Stimulated activated CD8-positive, alpha-beta memory T cell treated with anti-CD3 and anti-CD28 coated beads, Interleukin-4, amount 100 ng/mL, for 24 hours (primary cell): ENCODE measurements at places on chromosomes 2 and 18.
A peak's percentile ranks its signal among the peaks of the same experiment; 100 is the strongest.

- DNase-seq = no peak
These were observed 11.3 kb downstream of the VRK2 start for GRCh38 chr2:58057707-58058530.

- no peak for DNase-seq
These were observed 162.3 kb downstream of the HAUS1 start for GRCh38 chr18:46266473-46266872.

GRCh38 chr18:78685250-78685979 is 294.2 kb upstream of the SALL3 start:
- DNase-seq = no peak

DNA sequence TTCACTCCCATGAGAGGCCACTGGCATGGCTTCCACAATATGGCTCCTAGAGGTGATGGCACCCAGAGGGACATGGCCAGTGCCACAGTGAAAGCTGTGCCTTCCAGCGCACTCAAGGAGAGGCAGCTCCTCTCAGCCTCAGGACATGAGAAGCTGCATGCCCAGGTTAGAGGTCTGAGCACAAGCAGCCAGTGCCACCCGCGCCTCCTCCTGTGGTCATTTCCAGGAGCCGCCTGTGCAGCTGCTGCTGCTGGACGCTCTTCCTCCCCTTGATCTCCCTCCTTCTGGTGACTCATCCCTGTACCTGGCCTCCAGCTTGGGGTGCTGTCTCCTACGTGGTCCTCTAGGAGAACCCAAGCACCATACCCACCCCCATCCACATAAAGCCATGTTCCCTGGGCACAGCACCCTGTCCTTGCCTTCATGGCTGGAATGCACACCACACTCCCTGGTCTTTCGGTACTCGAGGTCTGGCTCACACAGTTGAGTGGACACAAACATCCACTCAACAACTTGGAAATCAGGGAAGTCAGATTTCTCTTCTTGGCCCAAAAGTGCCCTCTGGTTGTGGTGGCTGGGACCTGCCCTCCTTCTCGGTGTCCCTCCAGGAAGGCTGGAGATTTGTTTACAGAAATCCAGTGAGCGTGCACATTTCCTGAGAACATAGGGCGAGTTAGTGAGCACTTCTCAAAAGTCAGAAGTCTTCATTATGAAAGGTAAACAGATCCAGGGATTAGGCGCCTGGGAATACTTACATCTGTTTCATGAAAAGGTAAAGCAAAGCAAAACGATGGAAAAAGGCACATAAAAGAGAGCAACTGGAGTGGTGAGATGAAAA is 96.7 kb downstream of the EIPR1 start:
- DNase-seq = no peak

DNA sequence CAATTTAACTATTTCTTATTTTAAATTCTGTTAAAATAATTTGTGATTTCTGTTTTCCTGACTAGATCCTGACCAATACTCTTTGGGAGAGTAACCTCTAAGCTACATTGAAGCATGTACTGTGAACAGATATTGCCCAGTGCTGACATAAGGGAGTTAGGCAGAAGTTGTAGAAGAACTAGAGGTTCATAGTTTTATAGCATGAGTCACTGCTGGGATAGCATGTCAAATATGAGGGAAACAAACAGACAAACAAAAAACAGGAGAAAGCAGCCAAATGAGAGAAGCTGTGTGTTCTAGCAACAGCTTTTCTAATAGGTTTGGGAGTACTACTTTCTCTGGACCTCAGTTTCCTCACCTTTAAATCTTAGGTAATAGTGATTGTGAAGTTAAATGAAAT is 72.4 kb downstream of the CERS6 start:
- no peak for DNase-seq

- no peak for DNase-seq
These were observed 94.8 kb upstream of the ZNF236 start for GRCh38 chr18:76727589-76727988.

DNA sequence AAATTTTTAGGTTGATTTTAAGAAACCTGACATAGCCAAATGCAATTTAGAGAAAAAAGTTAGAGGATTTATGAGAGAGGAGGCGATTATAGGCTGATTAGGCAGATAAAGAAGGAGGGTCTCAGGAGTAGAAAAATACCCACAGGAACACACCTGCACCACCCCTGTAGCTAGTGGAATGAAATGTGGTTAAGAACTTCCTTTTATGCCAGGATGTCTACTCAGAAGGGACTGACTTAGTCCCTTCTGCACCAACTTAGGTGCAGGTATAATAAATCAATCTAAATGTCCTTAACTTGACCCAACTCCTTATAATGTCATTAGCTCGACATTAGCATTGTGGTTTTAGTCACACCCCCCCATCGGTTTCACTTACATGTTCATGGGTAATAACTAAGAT is 1274.5 kb upstream of the TMEFF2 start:
- no peak for DNase-seq

- no peak for DNase-seq
These were observed 1546.3 kb downstream of the LRP1B start for GRCh38 chr2:140584471-140584870.

GRCh38 chr2:205556357-205556756 is 125.9 kb upstream of the NRP2 start:
- DNase-seq = no peak

- DNase-seq = no peak
These were observed 48.5 kb downstream of the WDR33 start for GRCh38 chr2:127762441-127762840.

DNA sequence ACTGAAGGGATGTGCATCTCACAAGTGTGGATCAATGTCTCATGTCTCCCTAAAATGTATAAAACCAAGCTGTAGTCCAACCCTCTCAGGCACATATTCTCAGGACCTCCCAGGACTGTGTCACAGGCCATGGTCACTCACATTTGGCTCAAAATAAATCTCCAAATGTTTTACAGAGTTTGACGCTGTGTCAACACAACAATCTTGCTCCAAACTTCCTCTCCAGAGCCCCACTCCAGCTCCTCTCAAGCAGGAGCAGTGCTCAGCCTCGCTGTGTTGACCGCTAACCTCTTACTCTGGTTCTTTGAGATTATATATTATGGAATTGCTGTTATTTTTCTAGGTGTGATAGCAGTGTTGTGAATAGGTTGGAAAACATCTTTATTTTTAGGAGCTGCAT is 56.2 kb downstream of the CYP27C1 start:
- no peak for DNase-seq

GRCh38 chr2:133657591-133657990 is 89.3 kb upstream of the NCKAP5 start:
- no peak for DNase-seq

DNA sequence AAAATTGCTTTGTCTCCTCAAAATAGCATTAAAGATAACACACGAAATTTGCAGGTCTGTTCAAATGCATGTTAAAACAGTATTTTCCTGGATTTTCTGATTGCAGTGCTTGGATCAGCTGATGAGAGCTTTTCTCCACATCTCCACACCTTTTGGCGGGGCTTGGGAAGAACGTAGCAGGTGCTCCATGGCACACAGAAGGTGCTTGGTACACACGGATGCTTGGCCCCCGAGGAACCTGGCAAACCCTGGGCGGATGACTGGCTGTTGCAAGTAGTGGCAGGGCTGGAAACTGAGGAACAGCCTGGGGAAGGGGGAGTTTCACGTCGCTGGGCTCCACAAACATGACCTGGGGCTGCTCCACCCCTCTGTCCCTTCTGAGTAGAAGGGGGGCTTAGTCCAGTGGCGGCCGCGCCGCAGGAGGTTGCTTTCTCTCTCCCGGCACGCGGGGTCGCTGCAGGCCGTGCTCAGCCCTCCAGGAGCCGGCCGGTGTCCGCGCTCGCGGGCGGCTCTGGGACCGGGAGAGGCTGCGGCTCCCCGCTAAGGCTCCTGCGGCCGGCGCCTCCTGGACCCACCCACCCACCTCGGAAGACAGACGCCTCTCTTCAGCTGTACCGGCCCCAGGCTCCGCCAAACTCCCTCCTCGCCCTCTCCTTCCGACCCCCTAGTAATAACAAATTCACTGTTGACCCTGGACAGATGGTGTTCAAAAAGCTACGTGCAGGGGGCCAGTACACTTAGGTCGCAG is 69.3 kb downstream of the MARCO start:
- DNase-seq = no peak

DNA sequence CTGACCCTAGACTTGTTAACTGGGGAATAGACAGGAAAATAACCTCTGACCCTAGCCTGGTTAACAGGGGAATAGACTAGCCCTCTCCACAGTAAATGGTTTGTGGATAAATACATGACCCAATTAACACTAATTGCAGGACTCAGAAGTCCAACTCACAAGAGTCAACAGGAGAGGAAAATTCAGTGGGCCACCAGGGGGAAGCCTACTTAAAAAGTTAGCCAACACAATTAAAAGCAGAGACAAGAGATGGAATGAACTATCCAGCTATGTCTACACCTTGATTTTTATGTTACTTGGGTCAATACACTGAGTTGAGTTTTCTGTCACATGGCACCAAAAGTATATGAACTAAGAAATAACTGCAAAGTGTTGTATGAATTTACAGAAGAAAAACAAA is 158.8 kb upstream of the SLC39A10 start:
- peak; percentile 36 for DNase-seq

DNA sequence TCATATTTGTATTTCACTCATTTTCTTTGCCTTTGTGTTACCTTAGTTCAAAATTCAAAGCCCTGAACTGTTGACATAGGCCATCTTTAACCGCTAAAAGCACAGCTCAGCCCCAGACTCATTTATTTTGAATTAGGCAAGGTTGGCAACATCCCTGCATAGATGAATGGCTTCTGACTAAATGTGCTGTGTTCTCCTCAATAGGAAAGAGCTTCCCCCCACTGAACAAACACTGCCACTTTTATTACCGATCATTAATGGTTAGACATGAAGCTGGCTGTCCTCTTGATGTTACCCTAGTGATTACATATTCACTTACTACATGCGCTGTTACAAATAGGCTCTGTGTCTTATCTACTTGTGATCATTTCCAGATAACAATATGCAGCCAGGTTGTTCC is 170.7 kb downstream of the ADCYAP1 start:
- DNase-seq = no peak

DNA sequence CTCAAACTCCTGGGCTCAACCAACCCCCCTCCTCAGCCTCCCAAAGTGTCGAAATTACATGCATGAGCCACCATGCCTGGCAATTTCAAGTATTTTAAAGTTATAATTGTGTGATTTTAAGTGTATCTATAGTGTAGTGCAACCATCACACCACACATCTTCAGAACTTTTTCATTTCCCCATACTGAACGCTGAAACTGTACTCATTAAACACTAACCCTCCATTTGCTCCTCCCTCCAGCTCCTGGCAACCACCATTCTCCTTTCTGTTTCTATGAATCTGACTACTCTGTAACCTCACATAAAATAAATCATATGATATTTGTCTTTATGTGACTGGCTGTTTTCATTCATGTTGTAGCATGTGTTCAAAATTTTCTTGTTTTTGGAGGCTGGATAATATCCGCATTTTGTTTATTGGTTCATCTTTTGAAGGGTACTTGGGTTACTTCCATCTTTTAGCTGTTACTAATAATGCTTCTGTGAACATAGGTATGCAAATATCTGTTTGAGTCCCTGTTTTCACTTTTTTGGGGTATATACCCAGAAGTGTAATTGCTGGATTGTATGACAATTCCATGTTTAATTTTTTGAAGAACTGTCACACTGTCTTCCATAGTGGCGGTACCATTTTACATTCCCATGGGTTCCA is 188.2 kb downstream of the PLCL1 start:
- DNase-seq = no peak

DNA sequence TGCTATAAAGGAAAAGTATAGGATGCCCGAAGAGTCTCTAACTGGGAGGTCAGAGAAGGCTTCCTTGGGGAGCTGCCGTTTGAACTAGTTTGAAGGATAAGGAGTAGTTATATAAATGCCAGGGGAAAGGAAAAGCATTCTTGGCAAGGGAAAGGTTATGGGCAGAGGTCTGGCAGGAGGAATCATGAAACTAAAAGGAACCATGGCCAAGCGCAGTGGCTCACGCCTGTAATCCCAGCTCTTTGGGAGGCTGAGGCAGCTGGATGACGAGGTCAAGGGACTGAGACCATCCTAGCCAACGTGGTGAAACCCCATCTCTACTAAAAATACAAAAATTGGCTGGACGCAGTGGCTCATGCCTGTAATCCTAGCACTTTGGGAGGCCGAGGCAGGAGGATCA is 100.6 kb upstream of the MSH2 start:
- no peak for DNase-seq

GRCh38 chr2:129224022-129224421 is 755.4 kb upstream of the RAB6C start:
- DNase-seq = no peak

DNA sequence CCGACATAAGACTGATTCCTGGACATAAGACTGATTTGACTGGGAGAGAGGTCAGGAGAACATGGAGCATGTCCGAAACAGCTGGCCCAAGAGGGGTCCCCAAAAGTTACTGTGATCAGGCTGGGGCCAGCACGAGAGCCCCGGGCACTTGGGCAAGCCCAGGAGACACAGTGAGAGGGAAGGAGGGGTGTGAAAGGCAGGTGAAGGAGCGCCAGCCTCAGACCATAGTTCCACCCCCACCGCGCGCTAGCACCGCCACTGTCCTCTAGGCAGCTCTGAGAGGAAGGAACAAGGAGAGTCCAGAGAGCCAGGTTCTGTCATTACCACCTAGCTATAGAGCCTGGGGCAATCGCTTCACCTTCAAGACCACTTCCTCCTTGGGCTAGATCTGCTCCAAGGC is 78.2 kb upstream of the DAPL1 start:
- no peak for DNase-seq

DNA sequence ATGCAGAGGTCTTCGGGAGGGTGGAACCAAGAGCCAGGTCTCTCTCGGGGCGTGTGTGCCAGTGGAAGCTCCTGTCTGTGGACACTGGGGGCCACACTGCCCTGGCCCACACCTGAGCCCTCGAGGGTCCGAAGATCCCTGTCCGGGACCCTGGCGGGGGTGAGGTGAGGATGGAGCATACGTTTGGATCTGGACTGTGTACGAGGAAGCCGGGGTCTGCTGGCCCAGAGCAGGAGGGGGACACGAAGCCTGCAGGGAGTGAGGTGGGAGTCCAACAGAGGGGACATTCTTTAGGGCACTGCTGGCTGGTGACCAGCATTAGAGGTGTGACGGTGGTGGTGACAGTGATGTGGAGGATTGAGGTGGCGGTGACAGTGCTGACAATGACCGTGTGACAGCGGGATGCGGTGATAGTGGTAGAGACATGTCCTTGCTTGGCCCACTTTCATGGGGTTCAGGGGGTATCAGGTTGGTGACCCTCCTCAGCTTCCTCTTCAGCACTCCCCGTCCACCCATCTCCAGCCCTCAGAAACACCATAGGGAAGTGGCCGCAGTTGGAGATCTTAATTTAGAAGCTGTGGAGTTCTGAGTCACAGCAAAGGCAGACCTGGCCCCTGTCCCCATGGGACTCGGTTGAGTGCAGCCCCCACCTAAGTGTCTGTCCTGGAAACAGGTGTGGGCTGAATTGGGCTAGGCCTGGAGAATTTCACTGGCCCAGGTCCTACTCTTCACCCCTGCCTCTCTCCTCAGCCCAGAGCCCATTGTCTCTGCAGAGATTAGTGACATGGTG is 252.0 kb downstream of the DYSF start:
- no peak for DNase-seq

- no peak for DNase-seq
These were observed 69.3 kb downstream of the LBH start for GRCh38 chr2:30300456-30301221.
